ENCODE measurements at places on chromosomes 11 and 22.

GRCh38 chr11:116813781-116814471 is 9.2 kb downstream of the APOA4 start:
- no peak for DNase-seq

GRCh38 chr22:32754413-32755041 is 47.0 kb upstream of the TIMP3 start:
- no peak for DNase-seq

- peak; percentile 8 for DNase-seq
Measured at GRCh38 chr11:110376711-110377324, 52.9 kb upstream of the FDX1 start.

DNA sequence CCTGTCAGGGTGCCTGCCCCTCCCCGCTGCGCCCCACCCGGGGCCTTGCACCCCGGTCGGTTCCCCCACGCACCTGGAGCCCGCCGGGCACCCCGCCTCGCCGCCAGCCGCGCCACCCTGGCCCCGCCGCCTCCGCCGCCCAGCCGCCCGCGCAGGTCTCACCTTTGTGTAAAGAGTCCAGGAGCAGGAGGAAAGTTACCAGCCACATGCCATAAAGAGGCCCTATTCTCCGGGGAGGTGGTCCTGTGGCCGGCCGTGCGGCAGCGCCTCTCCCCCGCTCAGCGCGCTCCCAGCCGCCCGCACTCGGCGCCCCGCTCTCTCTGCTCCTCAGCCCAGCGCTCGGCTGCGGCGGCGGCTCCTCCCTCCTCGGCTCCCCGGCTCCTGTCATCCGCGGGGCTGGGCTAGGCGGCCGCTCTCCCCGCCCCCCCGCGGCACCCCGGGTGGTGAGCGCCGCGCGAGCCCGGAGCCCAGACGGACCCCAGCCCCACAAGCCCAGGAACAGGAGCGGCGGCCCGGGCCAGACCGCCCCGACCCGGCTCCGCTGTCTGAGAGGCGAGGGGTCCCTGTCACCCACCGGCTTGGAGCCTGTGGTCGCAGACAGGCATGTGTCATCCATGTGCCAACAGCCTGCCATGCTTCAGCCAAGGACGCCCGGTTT is at the start of gene DSCAML1:
Gene DSCAML1 (minus strand): TSS at position 345 of the 658 bp plus-strand sequence. CDS start 137 bp downstream, at position 208.
- DNase-seq: no peak

DNA sequence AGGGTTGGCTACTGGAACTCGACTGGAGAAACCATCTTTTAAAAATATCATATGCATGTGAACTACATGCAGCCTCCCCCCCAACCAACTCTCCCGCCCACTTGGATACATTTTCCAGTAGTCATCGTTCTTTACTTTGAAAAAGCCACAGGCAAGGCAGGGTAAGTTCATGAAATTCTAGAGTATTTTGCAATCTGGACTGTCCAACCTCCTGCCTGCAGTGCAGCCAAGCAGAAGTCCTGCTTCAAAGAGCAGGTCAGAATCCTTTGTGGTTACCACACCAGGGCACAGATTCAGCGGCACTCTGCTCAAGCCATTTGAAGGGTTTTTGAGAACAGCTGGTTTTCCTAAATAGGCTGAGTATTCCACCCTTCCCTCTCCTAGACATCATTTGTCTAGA is 12.1 kb downstream of the ELF5 start:
- DNase-seq: no peak

DNA sequence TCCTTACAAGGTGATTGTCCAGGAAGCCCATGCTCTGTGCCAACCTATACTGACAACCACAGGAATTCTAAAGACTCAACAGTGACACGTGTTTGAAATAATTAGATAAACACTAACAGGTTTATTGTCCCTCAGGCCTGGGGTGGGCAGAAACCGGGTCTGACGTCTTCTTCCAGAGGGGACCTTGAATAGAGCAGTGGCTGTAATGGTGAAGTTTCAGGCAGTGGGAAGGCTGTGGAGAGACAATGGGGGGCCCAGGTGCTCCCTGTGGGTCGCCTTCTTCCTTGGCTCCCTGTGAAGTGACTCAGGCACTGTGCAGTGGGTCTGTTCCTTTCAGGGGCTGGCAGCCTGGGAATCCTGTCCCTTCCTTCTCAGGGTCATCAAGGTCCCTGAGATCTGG is 54.6 kb downstream of the OTOG start:
- no peak for DNase-seq

DNA sequence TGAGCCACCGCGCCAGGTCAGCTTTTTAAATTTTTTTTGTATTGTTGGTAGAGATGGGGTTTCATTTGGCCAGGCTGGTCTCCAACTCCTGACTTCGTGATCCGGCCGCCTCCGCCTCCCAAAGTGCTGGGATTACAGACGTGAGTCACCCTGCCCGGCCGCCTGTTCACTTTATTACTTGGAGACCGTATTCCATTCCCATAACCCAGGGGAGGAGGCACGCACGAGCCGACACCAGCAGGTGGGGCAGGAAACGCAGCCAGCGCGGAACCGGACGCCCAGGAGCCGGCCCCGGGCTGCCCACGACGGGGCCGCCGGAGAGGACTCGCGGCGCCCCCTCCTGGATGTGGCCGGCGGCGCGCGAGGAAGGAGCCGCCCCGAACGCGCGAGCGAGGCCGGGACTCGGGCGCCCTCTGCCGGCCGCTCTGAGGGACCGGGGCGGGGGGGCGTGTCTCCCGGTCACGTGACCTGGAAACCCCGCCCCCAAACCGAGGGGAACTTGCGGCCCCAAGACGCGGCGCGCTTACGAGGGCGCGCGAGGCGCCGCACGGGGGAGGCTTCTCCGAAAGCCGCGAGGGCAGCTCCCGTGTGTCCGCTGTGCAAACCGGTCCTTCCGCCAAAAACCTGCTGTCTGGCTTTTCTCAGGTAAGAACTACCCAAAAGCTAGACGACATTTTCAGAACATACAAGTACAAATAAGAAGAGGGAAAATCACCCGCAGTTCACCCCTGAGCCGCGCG is 11.6 kb upstream of the RNH1 start:
- no peak for DNase-seq

GRCh38 chr11:122853971-122854446 is 15.7 kb downstream of the CRTAM start:
- DNase-seq: no peak

- DNase-seq: no peak
Measured at GRCh38 chr11:47847537-47847891, 636 bp downstream of the NUP160 start.

DNA sequence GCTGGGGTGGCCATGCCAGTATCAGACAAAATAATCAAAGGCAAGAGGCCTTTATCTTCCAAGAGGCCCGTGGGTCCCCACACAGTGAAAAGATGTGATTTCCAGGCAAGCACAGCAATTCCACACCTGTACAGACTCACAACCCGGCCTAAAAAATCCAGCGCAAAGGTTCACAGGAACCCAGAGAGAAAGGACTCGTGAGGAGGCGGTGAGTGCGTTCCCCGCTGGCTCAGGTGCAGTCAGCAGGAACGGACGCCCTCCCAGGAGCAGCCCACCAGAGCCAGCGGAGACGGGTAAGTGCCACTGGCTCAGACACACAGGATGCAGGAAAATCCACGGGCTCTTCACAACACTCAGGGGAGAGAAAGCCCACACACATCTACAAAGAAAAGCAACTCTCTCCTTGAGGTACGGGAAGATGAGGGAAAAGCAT is 4.4 kb downstream of the TOLLIP start:
- DNase-seq: no peak

- no peak for DNase-seq
Measured at GRCh38 chr11:76156971-76157427, 49.3 kb downstream of the WNT11 start.

- DNase-seq: no peak
Measured at GRCh38 chr11:11413776-11414175, 60.7 kb upstream of the CSNK2A3 start.

DNA sequence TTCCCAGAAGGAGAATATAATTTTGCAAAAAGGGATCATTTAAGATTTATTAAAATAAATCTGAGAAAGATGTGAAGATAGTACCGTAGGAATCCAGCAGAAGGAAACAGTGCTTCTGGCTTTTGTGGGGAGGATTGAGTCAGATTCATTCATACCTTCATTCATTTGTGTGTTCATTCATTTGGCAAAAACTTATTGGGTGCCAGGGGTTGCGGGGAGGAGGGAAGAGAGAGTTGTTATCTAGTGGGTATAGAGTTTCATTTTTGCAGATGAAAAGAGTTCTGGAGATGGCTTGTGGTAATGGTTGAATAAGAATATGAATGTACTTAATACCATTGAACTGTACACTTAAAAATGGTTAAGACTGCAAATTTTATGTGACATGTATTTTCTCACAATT is 31.1 kb downstream of the BMAL1 start:
- DNase-seq: no peak

GRCh38 chr22:39276440-39277141 is 31.8 kb upstream of the PDGFB start:
- DNase-seq: no peak

DNA sequence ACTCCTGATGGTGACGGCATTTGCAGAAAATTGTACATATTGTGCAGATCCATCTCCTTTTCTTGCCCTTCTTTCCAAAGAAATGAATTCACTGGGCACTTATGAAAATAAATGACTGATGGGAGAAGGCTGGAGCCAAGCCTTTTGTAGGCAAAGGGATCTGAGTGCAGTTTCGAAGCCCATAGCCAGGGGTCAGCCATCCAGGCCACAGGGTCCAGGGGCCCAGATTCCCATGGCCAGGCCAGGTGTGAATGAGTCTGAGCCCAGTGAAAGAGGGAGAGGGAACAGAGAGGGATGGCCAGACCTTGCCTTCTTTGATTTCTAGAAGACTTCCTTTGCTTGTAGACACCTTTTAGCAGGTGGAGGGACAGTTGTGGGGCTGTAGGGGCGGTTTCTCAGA is 209.1 kb downstream of the KIRREL3 start:
- DNase-seq: no peak

DNA sequence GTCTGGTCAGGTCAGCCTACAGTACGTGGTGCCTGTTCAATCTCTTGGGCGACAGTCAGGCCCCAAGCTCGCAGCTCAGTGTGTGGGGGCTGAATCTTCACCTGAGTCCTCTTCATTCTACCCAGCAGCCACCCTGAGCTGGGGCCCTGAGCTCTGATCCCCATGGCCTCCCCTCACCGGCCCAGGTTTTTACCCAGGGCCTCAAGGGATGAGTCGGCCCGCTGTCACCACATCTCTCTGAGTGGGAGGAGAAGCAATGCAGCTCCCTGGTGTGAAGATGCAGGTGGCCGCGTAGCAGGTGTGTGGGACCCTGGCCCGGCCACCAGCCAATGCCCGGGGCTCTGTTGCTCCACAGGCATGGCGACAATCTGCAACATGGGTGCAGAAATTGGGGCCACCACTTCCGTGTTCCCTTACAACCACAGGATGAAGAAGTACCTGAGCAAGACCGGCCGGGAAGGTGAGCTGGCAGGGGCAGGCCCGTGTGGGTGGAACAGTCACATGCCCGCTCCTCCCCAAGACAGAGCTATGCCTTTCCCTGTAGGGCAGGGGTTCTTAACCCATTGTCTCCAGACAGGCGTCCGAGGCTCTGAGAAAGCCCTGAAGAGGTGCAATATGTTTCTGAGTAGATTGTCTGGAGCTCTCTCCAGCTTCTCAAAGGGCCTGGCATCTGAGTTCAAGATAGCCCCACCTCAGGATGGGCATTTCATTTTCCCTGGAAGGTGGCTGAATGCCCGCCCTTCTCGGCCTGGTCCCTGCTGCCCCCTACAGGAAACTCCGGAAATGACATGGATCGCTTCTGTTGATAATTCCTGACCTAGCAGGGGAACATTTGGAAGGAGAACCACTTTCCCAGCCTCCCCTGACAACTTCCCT is 26.9 kb downstream of the POLR3H start:
- peak; percentile 71 for DNase-seq

DNA sequence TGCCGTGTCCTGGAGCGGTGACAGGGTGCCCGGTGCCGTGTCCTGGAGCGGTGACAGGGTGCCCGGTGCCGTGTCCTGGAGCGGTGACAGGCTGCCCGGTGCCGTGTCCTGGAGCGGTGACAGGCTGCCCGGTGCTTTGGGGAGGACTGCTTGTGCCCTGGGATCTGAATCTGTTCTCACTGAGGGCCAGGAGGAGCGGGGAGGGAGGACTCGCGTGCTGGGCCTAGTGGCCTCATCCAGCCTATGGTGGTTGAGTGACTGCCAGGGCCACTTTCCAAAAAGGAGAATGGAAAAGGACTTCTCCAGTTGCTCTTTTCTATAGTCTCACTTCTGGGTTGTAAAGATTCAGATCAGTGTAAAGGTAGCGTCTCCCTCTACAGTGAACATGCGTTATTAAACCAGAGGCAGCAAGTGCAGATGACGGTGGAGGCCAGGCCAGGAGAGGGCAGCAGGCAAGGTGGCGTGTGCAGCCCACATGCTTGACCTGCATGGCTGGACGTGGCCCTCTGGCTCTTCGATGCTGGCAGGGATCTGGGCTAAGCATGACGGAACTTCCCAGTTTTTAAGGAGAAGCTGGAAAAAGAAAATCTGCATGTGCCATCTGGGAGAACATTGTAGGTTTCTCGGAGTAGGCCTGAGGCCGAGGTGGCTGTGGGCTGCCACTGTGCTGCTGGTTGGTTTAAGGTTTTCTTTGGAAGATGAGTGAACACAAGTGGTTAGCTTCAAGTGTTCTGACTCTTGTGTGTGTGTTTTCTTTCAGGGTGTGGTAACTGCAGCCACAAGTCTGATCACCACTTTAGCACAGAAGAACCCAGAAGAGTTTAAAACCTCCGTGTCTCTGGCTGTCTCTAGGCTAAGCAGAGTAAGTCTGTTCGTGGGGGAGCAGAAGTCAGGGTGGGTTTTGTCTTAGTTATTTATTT is 55.0 kb downstream of the AP2A2 start:
- DNase-seq: no peak

DNA sequence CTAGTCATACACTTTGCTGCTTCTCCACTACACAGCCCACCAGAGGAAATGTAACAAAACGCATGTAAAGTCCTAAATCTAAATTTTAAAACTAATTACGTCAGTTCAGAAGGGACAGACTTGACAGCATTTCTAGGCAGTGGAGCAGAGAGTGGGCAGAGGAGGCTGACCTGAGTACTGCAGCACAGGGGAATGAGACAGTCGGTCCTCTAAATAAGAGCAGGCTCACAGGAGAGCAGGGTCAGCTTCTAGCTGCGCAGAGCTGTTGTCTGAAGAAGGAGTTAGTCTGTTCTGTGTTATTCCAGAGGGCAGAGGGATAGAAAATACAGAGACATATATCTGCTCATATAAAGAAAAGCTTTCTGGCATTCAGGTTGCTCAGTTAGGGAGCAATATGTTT is 40.3 kb downstream of the JHY start:
- DNase-seq: no peak

- no peak for DNase-seq
Measured at GRCh38 chr11:87366763-87367405, 329.1 kb downstream of the TMEM135 start.

- DNase-seq: no peak
Measured at GRCh38 chr11:32831221-32831620, 1.5 kb downstream of the PRRG4 start.

DNA sequence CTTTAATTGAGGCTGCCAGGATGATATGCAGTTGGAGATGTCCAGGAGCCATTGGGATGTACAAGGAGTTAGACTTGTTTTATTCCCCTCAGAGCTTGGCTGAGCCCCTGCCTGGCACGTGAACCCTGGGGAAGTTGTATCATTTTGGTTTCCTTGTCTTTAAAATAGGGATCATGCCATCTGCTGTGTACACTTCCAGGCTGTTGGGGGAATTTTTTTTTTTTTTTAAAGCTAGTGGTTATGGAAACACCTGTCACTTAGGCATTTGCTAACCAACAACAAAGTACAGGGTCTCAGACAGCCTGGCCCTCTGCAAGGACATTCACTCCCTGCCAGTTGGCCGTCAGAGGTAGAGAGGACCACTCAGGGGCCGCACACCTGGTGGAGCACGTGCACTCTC is 8.5 kb upstream of the RAB1B start:
- no peak for DNase-seq

- DNase-seq: no peak
Measured at GRCh38 chr11:95465887-95466286, 234.9 kb upstream of the SESN3 start.
